ENCODE measurements at places on chromosomes 5 and 9.

DNA sequence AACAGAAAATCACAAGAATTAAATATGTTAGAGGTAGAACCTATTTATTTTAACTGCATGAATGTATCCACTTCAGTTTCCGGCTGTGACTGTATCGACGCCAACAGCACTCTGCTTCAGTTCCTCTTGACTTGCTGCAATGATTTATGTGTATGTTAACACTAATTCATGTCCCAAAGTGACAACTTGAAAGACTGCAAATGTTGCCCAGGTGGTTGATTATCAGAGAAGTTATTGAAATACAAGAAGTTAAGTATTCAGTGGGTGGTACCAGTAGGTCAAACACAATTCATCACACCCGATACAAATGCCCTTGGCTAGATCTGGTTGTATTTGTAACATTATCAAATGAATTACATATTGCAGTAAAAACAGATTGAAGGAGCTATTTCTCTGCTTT, 622.7 kb upstream of the CDH18 start:
- no peak for DNase-seq

- no peak for DNase-seq
Observed at GRCh38 chr9:18240213-18240612, 233.7 kb upstream of the ADAMTSL1 start.

GRCh38 chr5:176722757-176723156, 75.5 kb downstream of the TSPAN17 start:
- DNase-seq = no peak

- no peak for DNase-seq
Observed at GRCh38 chr9:102499468-102499867, 495.7 kb upstream of the CYLC2 start.

DNA sequence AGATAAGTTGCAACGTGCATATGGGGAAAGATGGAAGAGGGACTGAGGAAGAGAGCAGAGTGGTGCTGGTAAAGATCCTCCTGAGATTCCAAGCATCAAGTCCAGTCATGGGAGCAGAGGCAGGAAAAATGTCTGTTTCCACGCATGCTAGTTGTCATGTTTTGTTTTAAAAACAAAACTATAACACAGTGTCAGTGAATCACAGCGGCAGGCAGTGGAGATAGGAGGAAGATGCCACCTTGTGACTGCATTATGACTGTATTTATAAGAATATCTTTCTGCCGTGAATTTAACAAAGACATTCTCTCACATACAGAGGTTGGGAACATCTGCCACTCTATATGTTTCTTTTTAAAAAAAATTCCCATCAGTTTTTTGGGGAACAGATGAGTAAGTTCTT, 3.7 kb upstream of the SVEP1 start:
- DNase-seq = peak; percentile 81

DNA sequence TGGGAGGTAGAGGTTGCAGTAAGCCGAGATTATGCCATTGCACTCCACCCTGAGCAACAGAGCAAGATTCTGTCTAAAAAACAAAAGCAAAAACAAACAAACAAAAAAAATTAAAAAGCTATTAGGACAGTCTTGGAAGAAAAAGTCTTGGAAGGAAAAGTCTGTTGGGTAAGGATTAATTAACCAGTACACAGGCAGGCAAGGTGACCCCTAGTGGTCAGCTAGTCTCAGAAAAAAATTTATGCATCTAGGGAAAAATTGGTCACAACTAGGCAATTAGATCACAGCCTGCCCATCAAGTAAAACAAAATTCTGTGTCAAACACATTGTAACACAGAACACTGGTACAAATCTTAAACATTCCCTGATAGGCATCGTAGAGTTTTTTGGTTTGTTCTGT, 6.7 kb upstream of the ANKRD18B start:
- peak; percentile 68 for DNase-seq

GRCh38 chr9:12185856-12186255, 507.3 kb upstream of the TYRP1 start:
- DNase-seq = no peak

DNA sequence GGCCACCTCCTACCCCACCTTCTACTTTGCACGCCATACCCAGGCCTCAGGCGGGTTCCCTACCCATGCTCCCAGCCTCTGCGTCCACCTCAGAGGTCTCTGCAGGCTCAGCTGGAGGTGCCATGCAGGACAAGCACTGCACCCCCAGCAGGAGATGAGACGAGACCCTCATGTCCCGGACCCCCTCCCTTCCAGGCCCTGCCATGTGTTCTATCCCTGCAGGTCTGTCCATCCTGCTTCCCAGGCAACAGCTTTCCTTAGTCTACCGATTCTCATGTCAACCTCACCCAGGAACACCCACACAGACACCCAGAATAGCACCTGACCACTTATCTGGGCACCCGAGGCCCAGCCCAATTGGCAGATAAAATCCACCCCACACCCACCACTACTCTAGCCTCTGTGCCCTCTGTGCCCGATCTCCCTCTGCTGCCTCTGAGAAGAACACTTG, 52.1 kb downstream of the SEMA4D start:
- no peak for DNase-seq

- no peak for DNase-seq
Observed at GRCh38 chr5:106634375-106634774, 1036.4 kb downstream of the EFNA5 start.

DNA sequence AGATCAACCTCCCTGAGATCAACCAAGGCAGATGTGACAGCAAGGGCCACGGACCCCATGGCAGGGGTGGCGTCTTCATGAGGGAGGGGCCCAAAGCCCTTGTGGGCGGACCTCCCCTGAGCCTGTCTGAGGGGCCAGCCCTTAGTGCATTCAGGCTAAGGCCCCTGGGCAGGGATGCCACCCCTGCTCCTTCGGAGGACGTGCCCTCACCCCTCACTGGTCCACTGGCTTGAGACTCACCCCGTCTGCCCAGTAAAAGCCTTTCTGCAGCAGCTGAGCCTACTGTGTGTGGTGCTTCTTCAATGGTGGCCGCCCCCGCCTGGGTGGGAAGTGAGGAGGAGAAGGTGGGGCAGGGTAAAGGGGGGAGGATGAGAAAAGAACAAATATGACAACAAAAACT, 8.3 kb downstream of the GPX3 start:
- DNase-seq = no peak

GRCh38 chr5:150519978-150520377, 12.0 kb downstream of the NDST1 start:
- DNase-seq = no peak

DNA sequence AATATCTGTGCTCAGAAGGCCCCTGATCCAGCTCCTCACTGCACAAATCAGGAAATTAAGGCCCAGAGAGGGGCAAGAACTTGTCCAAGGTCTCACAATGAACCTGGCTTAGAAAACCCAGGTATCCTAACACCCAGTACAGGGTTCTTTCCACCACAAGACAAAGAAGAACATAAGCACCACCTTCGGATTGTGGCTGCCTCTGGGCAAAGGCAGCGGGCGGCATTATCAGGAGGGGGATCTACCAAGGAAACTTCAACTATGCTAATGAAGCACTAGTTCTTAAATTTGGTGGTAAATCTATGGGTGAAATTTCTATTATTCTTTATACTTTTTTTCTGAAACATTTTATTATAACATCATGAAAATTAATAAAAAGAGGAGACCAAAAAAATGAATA, 17.9 kb downstream of the ANXA6 start:
- DNase-seq = no peak

- peak; percentile 46 for DNase-seq
Observed at GRCh38 chr9:132411091-132411508, 1.1 kb downstream of the CFAP77 start.

GRCh38 chr5:32323741-32324140, 11.0 kb upstream of the MTMR12 start:
- DNase-seq = no peak

DNA sequence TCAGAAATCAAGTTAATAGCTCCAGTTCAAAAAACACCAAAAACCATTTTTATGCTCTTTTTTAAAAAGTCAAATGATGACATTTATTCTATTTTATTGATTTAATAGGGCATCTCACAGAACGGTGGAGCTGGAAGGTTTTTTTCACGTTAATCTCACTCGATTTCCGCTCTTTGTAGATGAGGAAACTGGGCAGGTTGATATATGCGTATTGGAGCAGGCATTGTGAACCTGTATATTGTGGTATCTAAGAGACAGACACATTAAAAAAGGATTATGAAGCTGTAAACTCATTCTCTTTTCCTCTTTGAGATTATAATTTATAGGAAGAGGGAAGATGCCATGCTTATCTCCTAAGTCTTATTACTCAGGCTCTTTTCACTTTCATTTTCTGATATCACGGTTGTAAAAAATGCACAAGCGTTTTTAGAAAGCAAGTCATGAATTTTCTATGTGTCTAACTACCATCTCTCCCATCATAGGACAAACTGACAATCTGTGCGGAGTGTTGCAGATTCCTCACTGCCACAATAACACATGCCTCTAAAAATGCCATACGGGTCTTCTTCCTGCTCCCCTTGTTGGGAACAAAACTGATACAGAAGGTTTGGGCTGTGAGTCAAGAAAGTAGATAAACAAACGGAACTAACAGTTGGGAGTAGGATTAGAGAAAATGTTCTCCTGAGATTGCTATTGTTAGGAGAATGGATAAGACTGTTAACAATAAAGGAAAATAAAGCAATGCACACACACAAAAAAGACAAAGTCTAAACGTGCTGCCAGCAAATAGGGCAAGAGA, 1997.7 kb downstream of the MAT2B start:
- peak; percentile 1 for DNase-seq

DNA sequence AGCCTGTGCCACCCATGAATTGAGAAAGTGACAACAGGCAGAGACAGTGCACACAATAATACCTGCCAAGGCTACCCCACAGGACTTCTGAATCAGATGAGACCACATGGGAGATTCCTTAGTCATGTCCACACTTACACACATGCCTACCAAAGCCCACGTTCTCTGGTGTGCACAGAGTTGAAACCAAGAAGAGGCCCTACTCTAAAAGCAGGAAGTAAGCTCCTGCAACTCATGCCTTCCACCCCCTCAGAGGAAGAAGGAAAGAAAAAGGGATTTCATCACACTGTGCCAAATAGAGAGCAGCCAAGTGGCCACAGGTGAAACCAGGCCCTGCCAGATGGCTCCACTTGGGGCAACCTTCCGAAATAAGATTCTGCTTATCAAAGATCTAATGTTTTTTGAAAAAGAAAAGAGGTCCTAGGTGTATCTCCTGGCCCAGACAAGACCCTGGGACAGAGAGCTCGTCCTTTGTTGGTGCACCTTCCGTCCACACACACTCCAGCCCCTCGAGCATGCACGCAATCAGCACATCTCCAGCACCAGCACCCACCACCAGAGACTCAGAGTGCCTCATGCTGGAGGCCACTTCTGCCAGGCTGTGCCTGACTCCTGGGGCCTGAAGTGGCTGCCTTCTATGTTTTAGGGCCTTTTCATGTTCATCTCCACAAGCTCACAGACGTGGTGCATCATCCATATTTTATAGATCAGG, 114.6 kb upstream of the SPOCK1 start:
- DNase-seq = peak; percentile 28

- peak; percentile 29 for DNase-seq
Observed at GRCh38 chr5:23332650-23333251, 174.7 kb upstream of the PRDM9 start.

DNA sequence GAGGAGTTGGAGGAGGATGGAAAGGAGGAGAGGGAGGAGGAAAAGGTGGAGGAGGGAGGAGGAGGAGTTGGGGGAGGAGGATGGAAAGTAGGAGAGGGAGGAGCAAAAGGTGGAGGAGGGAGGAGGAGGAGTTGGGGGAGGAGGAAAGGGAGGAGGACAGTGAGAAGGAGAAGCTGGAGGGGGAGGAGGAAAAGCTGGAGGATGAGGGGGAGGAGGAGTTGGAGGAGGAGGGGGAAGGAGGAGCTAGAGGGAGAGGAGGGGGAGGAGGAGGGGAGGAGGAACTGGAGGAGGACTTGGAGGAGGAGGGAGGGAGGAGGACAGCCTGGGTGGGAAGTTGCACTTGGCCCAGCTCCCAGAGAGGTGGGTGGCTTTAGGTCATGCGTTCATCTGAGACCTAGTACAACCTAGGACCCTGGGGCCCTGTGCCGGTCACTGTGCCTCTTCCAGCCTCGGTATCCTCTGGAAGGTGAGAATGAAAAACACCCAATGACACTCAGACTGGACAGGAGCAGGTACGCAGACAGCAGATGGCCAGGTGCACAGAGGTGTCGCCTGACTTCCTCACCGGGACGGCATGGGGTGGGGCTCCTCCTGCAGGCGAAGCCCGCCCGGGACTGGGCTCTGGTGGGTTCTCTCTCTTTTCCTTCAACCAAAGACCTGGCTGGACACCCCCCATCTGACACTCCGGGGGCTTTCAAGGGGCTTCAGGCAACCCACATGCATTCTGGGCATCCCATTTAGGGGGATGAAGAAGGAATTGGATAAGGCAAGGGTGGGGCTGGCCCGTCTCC, 12.2 kb upstream of the SLC2A6 start:
- no peak for DNase-seq
